ENCODE measurements at places on chromosomes 2 and 18.

- no peak for DNase-seq
Measured at GRCh38 chr2:119119076-119119785, 39.3 kb downstream of the C1QL2 start.

GRCh38 chr2:75194184-75194868 is 5.0 kb downstream of the TACR1 start:
- DNase-seq = no peak

DNA sequence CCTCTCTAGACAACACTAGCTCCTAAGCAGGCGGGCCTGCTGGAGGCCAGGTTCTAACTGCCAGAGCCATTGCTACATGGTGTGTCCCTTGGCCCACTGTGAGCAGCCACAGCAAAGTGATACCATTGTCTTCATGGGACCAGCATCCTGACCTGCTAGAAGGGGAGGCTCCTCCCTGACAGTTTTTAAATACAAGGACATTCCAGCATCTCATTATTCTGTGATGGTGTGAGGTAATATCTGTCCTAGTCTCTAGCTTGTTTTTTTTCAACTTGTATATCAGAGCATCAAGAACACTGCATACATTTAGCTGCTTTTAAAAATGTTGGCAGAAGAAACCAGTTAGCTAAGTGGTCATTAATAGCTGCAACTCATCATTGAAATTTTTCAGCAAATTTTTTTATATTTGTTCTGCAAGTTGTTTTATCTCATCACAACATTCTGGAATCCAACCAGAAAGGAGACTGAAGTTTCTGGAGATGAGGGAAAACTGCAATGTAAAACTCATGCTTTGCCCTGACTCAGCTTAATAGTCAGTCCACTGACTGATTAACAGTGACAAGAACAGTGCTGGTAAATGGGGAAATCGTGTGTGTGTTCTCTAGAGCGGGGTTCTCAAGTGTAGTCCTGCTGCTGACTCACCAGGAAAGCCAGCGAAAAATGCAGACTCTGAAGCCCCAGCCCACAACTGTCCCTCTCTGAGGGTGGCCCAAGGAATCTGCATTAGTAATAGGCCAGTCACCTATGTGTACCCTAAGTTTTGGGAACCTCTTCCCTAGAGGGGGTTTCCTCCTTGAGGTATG is 17.8 kb downstream of the MAPRE3 start:
- no peak for DNase-seq

DNA sequence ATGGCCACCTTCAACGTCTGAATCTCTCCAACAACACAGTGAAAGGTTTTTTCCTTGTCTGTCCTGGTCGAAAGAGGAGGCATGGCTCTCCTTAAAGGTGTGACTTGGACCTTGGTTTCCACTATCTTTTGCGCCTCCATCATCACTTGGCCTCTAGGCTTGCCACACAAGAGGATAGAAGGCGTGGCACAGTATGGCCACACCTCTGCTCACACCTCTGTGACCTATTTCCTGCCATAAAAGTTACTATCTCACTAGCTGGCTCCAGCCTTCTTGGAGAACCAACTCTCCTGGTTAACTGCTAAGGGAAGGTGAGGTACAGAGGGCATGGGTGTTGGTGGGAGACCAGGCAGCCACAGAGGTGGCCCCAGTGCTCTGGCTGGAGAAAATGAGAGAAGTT is 165.9 kb downstream of the UXS1 start:
- DNase-seq = no peak

GRCh38 chr2:234392041-234392615 is 104.8 kb downstream of the ARL4C start:
- no peak for DNase-seq

DNA sequence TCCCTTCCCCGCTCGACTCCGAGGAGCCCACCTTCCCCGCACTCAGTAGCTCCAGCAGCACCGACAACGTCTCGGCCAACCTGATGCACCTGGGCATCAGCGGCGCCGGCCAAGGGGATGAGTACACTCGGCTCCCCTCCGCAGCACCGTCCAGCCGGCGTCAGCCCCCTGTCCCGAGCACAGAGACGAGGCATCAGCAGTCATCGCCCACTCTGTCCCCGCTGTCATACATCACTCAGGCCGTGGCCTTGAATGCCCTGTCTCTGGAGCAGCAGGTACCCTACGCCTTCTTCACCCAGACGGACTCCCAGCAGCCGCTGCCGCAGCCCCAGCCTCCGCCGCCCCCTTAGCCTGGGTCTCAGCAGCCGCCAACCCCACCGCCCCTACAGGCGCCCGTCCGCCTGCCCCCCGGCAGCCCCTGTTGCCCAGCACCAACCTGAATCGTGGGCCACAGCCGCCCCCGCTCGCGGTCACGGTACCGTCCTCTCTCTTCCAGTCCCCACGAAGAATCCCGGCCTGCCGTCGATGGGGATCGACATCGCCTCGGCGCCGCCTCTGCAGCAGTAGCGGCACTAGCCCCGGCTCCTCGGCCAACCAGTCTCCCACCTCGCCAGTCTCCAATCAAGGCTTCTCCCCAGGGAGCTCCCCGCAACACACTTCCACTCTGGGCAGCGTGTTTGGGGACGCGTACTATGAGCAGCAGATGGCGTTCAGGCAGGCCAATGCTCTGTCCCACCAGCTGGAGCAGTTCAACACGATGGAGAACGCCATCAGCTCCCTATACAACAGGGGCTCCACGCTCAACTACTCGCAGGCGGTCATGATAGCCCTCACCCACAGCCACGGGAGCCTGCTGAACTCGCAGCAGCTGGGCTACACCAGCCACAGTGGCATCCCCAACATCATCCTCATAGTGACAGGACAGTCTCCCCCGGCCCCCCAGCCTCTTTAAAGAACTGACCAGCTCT is 1195.9 kb upstream of the CHAC2 start:
- DNase-seq = no peak

DNA sequence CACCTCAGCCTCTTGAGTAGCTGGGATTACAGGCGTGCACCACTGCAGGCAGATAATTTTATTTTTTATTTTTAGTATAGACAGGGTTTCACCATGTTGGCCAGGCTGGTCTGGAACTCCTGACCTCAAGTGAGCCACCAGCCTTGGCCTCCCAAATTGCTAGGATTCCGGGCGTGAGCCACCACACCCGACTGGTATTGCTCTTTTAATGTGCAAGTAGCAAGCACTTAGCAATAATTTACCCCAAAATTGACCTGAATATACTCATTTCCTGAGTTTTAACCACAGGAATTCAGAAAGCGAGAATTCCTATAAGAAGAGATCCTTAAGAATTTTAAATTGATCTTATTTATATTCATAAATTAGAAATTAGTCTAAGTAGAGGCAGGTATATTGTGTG is 169.1 kb downstream of the CDH2 start:
- DNase-seq = no peak

DNA sequence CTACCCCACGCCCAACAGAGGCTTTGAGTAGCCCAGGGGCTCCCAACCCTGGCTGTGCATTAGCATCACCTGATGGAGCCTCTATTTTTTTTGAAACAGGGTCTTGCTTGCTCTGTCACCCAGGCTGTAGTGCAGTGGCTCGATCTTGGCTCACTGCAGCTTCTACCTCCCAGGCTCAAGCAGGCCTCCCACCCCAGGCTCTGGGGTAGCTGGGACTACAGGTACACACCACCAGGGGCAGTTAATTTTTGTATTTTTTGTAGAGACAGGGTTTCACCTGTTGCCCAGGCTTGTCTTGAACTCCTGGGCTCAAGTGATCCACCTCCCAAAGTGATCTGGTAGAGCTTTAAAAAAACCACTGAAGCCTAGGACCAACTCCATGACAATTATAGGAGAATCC is 394.8 kb upstream of the ATP5MC3 start:
- no peak for DNase-seq

GRCh38 chr2:207126724-207127308 is 38.9 kb downstream of the KLF7 start:
- DNase-seq = no peak

- DNase-seq = no peak
Measured at GRCh38 chr2:96869281-96869821, 529 bp downstream of the SEMA4C start.

DNA sequence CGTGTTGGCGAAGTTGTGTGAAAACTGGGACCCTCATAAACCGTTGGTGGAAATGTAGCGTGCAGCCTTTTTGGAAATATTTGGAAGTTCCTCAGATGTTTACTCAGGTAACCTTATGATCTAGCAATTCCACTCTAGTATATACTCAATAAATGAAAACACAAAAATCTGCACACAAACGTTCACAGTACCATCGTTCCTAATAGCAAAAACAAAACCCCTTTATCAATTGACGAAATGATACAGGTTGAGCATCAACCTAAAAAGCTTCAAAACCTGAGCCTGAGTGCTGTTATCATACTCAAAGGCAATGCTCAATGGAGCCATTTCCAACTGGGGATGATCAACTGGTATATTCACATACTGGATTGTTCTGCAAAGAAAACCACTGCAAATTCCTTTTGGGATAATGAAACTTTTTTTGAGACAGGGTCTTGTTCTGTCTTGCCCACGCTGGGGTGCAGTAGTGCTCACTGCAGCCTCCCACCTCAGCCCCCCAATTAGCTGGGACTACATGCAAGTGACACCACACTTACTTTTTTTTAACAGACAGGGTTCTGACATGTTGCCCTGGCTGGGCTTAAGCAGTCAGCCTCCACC is 777 bp upstream of the C18orf32 start:
- DNase-seq = no peak

- no peak for DNase-seq
Measured at GRCh38 chr18:42561521-42561920, 554.0 kb downstream of the RIT2 start.

GRCh38 chr2:150526827-150527226 is 39.4 kb upstream of the RND3 start:
- DNase-seq = no peak

DNA sequence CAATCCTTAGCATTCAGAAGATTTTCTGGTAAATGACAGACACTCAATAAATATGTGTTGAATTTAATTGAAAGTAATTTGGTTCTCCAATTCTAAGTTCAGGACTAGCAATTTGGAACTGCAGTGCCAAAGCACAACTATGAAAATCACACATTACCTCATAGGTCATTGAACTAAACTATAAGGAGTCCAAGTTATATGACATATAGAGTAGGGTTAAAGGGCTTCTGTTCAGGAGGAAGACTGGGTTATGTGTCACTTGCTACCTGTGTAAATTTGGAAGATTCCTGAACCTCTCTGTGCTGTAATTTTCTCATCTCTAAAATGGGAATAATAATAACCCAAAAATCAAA is 27.8 kb upstream of the COBLL1 start:
- DNase-seq = no peak

DNA sequence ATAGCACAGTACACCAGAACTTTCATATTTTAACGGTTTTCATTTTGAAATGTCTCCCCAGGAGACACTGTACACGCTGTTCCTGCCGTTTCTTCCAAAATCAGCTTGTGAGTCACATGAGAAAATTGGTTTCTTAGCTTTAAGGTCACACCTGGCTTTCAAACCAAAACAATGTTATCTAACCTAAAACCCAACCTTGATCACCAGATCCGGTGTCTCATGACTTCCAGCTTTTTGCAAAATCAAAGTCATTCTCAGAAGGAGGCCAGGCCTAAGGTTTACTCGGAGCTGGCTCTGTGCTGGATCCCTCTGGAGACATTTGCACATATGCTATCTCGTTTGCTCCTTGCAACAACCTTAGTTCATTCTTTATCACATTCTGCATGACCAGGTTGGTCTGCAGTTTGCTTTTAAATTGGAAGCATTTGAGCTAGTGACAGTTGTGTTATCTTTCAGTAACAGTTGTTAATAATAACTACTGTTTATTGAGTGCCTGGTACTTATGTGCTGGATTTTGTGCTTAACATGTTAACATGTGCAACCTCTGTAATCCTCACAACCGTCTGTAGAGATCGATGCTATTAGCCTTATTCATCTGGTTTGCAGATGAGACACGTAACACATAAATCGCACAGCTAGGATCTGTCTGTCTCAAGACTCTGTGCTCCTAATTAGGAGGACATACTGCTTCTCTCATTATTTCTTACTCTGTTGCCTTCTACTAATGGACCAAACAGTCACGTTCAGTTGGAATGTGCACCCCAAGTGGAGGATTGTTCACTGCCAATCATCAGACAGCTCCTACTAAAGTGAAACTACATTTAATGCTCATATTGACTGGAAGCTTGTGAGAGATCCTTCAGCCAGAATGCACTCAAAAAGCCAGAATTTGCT is 105.5 kb downstream of the RNF144A start:
- no peak for DNase-seq

DNA sequence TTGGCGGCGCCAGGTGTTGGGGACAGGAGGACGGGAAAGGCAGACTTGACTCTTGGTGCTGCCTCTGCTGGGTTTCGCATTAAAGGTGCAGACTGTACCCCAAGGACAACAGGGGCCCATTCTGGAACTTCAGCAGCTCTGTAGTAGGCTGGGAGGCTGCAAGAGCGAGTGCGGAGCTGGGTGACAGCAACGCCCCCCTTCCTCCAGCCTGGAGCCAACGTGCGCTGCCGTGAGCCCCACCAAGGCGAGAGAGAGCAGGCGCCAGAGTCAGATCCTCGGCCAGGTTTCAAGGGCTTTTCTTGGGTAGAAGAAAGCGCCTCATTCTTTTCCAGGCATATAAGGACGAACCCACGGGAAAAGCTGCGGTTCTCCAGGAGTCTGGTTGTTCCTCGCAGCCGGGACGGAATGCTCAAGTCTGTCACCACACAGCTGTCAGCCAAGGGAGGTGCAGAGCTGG is 1.9 kb downstream of the DOK6 start:
- DNase-seq = no peak

DNA sequence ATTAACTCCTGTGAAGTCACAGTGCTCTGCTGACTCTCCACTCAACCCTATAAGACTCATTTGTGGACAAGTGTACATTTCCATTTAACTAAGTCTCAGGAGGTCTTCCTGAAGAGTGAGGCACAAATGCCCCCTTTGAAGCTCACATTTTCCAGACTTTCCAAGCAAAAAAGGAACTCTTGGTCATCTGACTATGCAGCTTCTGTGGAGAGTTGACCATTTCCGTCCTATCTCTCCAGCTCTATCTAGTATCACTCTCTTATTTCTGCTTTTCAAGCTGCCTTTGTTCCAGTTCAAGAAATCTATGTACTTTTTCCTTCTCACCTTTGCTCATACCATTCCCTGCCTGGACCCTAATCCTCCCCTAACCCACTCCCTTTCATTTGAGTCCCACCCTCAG is 77.0 kb downstream of the ANTXR1 start:
- no peak for DNase-seq

- DNase-seq = no peak
Measured at GRCh38 chr2:9077691-9078090, 74.2 kb upstream of the MBOAT2 start.

DNA sequence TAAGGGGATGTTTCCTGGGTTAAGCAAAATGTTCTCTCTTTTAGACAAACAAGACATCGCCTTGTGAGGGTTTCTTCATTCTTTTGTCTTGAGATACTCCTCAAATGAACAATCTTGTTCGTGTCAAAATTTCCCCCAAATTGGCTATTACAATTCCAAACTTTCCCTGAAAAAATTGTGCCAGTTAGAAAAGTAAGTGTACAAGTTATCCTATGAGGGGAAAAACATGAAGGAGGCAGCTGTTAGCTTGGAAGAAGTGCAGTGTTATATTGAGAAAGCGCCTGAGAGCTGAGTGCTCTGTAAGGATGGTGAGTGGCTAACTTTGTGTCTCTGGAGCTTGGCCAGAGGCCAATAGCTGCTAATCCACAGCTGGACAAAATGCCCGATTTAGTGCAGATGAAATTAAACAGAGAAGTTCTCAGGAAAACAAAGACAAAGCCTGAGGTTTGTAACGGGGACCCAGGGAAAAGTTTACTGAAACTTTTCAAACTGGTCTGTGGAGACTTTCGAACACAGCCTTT is 14.1 kb upstream of the PLEKHH2 start:
- DNase-seq = no peak

Measured in stimulated activated CD4-positive, alpha-beta T cell treated with anti-CD3 and anti-CD28 coated beads, Interleukin-1b, Interleukin-23, amount 100 ng/mL, for 1 hour (primary cell).